ENCODE measurements at places on chromosomes 2 and 18. TPM values are rescaled to one million over a fixed set of nuclear protein-coding genes. Genes with fewer than 3 reads are reported as not detected.

- H3K27ac ChIP-seq: no peak overlapping the region
- H3K4me1 ChIP-seq: no peaks in the 10 kb centered on the region
- H3K36me3 ChIP-seq: no peaks in the 10 kb centered on the region
- H3K27me3 ChIP-seq: no peaks in the 10 kb centered on the region
- H3K4me3 ChIP-seq: no peak overlapping the region
Measured at GRCh38 chr2:192971981-192972380, 777.2 kb upstream of the TMEFF2 start.

DNA sequence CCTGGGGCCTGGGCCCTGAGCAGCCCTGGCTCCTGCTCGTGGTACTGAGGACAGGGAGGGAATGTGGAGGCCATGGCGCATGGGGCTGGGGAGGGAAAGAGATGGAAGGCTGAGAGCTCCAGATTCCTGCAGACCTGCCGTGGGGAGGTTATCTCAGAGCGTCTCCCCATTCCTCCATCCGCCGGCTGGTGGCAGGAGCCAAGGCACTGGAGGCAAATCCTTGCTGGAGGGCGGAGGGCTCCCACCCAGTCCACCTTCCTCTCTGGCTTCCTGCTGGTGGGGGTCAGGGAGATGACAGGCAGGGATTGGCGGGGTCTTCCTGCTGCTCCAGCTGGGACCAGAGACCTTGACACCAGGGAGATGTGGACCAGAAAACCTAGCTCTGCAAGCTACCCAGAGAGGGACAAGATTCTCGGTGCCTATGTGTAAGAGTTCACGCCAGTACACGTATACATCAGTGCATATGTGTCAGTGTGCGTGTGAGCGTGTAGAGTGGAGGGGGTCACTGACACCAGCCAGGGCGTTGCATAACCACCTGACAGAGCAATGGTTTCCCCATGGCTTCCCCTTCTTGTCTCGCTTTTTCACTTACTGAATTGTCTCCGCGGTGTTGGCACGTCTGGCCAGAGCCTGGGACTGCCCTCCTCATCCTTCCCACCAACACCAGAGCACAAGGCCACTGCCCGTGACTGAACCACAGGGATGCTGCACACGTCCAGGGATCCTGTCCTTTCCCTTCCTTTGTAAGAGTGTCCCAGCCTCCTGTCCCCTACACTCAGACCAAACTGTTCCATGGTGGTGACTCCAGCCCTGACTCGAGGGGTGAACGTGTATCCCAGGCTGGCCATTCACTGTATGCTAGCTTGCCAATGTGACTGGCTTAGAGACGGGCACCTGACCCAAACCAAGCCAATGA lies 15.8 kb upstream of the SEMA4C start:
- no peak overlapping the region for H3K4me3 ChIP-seq
- DNase-seq: no peak
- H3K27me3 ChIP-seq: no peaks in the 10 kb centered on the region
- no peaks in the 10 kb centered on the region for H3K36me3 ChIP-seq
- H3K4me1 ChIP-seq: peaks cover 47% of the 10 kb centered on the region

DNA sequence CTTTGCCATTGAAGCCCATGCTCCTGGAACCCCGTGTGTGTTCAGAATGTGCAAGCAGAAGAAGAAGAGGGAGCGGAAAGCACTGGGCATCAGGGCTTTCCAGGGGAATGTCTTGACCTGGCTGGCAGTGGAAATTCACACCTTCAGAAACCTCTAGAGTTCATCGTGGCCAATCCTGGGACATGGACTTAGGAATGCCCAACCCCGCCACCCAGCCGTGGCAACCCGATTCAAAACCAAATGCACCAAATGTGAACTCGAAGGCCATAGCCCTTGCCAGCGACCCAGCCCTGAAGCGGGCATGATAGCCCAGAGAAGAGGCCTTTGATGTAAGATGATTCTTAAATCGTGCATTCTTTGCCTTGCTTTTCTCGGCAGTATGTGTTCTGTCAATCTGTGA lies 69.4 kb downstream of the ADI1 start:
- H3K27ac ChIP-seq: no peak overlapping the region
- DNase-seq: no peak
- H3K4me1 ChIP-seq: no peaks in the 10 kb centered on the region
- peaks cover 46% of the 10 kb centered on the region for H3K36me3 ChIP-seq
- H3K27me3 ChIP-seq: no peaks in the 10 kb centered on the region
- no peak overlapping the region for H3K4me3 ChIP-seq

- no peak overlapping the region for H3K27ac ChIP-seq
- no peak overlapping the region for H3K4me3 ChIP-seq
- peaks cover 5% of the 10 kb centered on the region for H3K4me1 ChIP-seq
Measured at GRCh38 chr2:178530131-178530530, 49.9 kb downstream of the PLEKHA3 start.

- H3K4me1 ChIP-seq: peaks cover 5% of the 10 kb centered on the region
- peak; percentile 52 for DNase-seq
- no peak overlapping the region for H3K4me3 ChIP-seq
- no peak overlapping the region for H3K27ac ChIP-seq
- no peaks in the 10 kb centered on the region for H3K36me3 ChIP-seq
Measured at GRCh38 chr2:71157124-71157793, 26.8 kb downstream of the MPHOSPH10 start.

GRCh38 chr2:37558623-37559022 lies 112.8 kb downstream of the CDC42EP3 start:
- no peaks in the 10 kb centered on the region for H3K27me3 ChIP-seq
- H3K4me1 ChIP-seq: peaks cover under 1% of the 10 kb centered on the region
- peak; percentile 62 for DNase-seq
- no peak overlapping the region for H3K27ac ChIP-seq

- peaks cover 4% of the 10 kb centered on the region for H3K27me3 ChIP-seq
- peaks cover 14% of the 10 kb centered on the region for H3K4me1 ChIP-seq
- no peak overlapping the region for H3K27ac ChIP-seq
- DNase-seq: no peak
Measured at GRCh38 chr2:237438080-237438940, 24.3 kb upstream of the COL6A3 start.

PRKAG3 gene
- total RNA-seq: not detected

DNAH7 gene
- 9.2 TPM for total RNA-seq

OSBPL6 gene
- 7.9 TPM for total RNA-seq

SRD5A2 gene
- 1.2 TPM for total RNA-seq

CCNYL1 gene
- total RNA-seq: 25.6 TPM
